ENCODE measurements at places on chromosomes 2 and 18.

- DNase-seq = no peak
These were observed 125.4 kb upstream of the MYCN start for GRCh38 chr2:15814946-15815345.

GRCh38 chr18:68417166-68417799 is 297.6 kb downstream of the TMX3 start:
- no peak for DNase-seq

- DNase-seq = no peak
These were observed 14.6 kb downstream of the PARD6G start for GRCh38 chr18:80232710-80233109.

DNA sequence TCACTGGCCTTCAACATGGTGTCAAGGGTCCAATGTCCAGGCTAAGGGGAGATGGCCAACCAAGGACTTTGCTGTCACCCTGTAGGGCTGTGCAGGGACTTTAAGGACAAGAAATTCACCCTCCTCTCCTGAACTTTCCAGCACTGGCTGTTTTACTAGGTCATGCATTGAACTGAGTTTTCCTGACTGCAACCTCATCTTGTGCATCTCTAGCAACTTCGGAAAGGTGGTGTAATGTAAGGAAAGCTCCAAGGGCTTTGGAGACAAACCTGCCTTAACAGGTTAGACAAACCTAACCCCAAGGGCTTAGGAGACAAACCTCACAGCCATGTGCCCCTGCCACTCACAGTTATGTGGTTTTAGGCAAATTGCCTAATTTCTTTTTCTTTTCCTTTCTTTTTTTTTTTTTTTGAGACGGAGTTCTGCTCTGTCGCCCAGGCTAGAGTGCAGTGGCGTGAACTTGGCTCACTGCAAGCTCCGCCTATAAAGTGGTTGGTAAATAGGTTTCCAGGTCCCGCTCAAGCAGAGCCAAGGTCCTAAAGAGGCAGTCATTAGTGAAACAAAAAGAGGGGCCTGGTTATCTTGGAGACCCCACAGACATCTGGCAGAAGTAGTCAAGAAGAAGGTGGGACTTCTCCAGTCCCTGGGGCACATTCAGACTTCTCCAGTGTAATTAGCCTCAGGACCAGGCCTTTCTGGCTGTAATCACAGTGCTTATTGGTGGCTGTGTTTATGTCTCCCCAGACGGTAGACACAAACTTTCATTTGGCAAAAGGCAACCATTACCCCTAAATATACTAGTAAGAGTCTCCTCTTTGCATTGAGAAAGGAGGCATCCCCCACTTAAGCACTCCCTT is 37.6 kb upstream of the PMAIP1 start:
- no peak for DNase-seq

DNA sequence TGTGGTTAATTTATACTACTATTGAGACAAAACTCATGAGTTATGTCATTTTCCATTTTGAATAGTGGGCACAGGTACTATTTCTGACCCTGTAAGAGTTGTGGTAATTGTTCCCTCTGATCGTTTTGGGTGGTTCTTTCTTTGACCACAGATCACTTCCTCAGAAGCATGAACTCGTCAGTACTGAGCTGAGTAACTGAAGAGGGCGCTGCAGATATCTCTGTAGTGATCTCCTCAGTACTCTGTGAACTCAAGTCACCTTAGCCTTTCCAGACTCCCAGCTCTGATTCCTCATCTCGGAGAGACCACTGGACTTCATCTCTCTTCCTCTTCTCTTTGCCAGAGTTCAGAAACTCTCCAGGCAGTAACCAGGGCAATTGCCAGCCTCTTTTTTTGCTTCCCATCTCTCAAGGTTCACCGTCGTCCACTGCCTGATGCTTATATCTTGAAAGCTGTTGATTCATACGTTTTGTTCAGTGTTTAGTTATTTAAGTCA is 9.4 kb upstream of the IL1RL1 start:
- no peak for DNase-seq

DNA sequence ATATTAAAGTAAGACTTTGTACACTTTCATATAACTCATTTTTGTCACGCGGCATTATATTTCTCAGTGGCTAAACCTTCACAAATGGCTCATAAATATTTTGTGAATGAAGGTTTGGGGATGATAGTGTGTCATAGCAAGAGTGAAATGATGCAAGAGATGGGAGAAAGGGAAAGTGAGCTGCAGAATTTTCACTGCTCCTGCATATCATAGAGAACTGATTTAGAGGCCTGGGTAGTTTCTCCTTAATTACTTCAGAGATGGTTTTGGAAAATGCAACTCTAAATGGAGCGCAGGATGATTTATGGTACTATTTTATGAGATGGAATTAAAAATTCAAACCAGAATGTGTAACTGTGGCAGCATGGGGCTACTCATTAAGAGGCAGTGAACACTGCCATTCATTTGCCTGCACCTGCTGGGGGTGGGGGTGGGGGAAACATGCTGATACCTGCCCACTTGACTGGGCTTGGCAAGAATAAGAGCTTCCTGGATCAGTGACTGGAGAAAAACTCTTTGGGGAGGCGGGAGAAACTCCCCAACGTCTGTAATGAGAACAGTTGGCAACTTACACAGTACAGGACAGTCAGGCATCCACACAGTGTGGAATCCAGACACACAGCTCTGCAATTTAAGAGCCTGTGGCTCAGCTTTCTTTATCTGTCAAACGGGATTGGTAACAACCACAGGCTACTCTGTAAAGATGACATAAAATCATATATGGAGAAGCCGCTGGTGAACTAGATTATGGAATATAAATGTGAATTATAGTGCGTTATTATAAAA is 941.9 kb downstream of the SLC4A3 start:
- DNase-seq = no peak

DNA sequence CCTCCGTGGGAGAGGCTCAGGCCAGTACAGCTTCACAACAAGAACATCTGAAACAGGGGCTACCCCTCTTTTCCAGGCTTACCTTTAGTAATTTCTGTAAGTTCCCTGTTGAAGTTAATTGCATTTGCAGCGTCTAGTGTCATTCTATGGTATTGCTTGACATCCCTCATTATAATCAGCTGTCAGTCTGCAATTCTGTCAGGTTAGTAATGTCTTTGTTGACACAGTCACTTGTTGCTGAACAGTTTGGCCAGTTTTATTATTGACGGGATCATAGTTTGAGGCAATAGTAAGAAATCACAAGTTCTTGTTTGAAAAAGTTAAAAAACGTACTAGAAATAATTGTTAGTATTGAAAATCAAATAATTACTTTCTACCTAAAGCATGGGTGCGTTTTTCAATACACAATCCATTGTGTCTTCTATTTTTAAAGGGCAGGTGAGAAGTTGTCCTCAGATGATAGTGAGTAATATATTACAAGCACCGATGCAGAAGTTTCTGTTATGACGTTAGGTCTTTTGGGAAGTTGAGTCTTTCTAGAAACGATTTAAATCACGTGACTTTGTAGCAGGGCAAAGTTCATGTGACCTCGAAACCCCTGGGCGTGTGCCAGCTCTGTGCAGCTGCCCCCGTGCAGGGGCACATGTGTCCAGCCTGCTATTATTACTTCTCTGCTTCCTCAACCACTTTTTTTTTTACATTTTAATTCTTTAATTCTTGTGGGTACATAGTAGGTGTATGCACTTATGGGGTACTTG is 49.5 kb upstream of the MBP start:
- no peak for DNase-seq

DNA sequence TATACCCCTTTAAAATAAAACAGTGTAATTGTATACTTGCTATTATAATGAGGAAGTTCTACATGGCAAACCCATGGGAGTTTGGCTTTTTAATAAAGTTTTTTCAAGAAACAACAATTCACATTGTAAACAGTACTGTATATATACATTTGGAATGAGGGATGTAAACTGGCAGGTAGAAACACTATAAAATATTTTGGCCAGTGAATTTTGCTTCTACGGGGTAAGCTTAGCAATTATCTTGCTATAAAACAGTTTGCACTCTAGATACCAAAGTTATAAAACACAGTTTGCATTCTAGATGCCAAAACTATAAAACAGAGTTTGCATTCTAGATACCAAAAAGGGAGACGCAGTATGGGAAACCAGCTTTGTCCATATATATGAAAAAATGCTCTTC is 16.6 kb downstream of the THUMPD2 start:
- DNase-seq = no peak

GRCh38 chr18:55243255-55243654 is 284.0 kb upstream of the CCDC68 start:
- no peak for DNase-seq

Measured in hypothalamus (tissue), 51 donors.